ENCODE measurements at places on chromosomes 13 and 19.
A peak's percentile ranks its signal among the peaks of the same experiment; 100 is the strongest.

DNA sequence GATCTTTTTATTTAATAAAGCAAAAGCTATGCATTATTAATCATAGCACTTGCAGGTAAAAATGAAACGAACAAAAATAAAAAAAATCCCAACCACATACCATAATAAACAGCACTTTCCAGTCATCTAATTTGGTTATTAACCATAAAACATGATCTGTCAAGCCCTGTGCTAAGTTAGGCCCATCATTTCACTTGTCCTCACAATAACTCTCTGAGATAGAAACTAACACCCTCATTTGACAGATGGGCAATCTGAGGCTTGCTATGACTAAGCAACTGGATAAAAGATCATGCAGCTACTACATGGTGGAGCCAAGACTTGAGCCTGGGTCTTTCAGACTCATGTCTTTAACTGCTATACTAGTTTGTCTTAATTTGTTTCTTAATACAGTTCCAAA, 21.8 kb downstream of the PROSER1 start:
- no peak for DNase-seq

DNA sequence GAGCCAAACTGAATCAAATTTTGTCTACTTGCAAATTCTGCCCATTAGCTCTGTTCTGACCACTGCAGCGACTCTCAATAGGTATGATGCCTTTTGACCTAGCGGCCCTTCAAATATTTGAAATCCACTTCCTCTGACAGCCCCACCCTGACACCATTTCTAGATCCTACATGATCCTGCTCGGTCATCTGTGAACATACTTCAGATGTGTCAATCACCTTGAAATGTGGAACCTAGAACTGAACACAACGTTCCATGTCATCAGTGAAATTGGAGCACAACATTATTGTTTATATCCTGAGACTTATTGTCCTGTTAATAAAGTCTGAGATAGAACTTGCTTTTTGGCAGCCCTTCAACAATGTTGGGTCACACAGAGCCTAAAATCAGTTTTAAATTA, 98.2 kb downstream of the UBL3 start:
- DNase-seq: no peak

DNA sequence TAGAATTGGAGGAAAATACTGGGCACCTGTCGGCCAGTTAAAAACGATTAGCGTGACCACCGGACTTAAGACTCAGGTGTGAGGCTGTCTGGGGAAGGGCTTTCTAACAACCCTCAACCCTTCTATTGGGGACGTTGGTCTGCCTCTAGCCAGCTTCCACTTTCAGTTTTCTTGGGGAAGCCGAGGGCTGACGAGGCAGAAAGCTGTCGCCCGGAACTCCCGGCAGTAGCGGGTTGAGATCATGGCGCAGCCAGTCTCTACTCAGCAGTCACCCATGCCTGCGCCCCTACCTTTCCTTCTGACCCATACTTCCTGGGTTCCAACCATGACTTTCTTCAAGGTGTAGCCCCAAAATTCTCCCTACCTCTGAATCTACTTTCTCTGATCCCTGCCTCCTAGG, 1424.1 kb downstream of the SLITRK1 start:
- no peak for DNase-seq

DNA sequence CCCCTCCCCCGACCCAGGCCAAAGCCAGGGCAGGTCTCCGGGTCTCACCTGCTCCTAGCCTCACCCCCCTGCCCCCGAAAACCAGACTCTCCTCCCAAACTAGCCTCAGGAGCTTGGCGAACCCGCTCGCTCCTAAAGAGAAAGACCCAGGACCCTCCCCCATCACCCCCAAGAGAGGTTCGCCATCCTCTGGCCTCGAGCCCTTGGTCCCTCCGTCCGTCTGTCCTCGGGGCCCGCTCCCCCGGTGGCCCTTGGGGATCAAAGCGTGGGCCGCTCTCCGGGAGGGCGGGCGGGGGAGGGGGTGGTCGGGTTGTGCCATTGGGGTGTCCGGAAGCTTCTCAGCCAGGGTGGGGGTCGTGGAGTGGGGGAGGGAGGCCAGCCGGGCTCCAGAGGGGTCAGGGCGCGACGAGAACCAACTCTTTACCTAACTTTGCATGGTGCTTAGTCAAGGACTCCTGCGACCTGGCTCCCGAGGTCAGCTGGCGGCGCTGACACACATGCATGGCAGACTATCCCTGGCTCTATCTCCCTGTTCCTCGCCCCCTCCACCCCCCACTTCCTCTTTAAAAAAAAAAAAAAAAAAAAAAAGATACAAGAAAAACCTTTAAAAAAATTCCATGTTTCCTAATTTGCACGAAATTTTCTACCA, 15.6 kb downstream of the SMIM24 start:
- DNase-seq: no peak

- DNase-seq: no peak
Measured at GRCh38 chr13:32254416-32254815, 60.7 kb downstream of the ZAR1L start.

- no peak for DNase-seq
Measured at GRCh38 chr13:25668345-25668744, 296.6 kb downstream of the ATP8A2 start.

GRCh38 chr19:19300613-19301012, 19.7 kb downstream of the SUGP1 start:
- no peak for DNase-seq

DNA sequence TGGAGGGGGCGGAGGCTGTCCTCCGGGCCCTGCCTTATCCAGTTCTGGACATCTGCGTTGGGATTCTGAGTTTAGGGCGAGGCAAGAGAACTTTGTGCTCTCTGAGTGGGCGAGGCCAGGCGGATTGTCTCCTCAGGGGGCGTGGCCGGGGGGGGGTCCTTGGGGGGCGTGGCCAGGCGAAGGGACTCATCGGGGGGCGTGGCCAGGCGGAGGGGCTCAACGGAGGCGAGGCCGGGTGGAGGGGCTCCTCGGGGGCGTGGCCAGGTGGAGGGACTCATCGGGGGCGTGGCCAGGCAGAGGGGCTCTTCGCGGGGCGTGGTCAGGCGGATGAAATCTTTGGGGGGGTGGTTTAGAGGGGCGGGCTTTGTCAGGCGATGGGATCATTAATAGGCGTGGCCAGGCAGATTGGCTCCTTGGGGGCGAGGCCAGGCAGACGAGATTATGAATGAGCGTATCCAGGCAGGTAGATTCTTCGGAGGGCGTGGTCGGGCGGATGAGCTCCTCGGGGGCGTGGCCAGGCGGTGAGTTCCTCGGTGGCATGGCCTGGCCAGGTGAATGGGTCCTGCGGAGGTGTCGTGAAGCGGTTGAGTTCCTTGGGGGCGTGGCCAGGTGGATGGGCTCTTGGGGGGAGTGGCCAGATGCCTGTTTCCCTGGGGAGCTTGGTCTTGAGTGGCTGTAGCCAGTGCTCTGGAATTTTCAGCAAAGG, 10.3 kb upstream of the CACNG7 start:
- no peak for DNase-seq

GRCh38 chr13:24107955-24108614, 52.4 kb upstream of the SPATA13 start:
- DNase-seq: no peak

- peak; percentile 50 for DNase-seq
Measured at GRCh38 chr19:42401365-42402303, 11.5 kb upstream of the CNFN start.

GRCh38 chr13:83568019-83568418, 314.3 kb downstream of the SLITRK1 start:
- no peak for DNase-seq

DNA sequence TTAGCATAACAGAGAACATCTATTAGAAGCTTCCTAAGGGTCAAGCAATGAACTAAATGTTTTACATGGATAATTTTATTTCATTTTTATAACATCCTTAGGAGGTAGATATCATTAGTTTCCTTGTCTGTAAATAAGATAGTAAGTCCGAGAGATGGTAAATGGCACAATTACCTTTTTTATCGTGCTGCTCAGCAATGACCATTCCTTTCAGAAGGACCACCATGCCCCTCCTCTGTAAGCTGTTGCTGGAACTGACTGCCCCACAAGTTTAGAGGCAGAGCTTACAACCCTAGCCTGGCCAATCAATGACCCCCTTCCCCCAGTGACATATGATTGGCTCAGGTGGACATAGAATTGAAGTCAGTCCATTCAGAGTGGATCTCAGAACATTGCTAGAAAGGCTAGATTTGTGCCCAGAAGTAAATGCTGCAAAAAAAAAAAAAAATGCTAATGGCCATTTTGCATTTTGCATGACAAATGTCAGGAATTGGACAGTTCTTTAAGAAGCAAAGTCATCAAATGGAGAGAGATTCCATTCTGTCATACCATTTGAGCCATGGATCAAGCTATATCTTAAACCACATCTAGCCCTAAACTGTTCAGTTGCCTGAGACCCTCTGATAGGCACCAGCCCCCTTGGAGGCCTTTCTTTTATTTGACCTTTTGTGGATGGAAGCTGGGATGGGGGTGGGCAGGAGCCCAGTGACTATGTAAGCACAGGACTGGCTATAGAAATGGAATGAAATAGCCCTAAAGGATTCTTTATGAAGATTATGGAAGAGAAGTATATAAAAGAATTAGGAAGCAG, 668.3 kb downstream of the UQCRFS1 start:
- DNase-seq: no peak

DNA sequence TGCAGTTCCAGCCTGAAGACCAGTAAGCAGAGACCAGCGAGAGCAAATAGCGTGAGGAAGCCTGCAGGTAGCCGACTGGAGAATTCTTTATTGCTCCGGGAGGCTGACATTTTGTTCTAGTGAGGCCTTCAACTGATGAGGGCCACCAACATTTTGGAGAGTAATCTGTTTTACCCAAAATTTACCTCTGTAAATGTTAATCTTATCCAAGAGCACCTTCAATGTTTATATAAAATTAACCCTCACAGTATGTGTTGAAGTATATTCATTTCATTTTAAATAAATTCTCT, 546.4 kb upstream of the SLITRK5 start:
- no peak for DNase-seq

DNA sequence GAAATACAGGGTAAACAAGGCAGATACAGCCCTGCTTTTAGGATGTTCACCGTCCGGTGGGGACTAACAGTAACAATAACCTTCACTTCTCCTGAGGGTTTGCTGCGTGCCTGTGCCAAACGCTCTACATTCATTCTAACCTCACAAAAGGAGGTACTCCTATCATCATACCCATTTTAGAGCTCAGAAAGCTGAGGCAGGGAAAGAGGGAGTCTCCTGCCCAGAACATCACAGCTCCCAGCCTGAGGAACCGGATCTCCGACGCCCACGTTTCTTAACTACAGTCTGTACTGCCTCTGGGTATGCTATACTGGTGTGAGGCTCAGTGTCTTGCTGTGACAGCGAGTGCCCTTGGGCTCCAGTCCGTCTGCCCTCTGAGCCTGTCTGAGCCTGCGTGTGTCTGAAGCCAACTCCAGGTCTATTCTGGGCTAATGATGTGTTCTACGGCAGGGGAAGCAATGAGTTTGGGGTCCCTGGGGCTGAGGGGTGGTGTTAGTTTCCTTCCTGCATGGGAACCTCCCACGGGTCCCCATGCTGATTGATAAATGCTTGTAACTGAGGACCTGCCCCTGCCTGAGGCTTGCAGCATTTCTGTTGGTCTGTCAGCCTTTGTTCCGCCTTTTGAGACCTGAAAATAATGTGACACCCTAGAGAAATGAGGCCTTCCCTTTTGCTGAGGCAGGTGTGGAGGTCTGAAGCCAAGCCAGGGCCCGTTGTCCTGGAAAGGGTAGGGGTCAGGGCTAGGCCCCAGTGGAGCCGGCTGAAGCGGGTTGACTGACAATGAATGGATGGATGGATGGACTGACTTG, 4.9 kb downstream of the LIPE start:
- DNase-seq: no peak

GRCh38 chr19:18231775-18232174, 5.5 kb upstream of the PDE4C start:
- DNase-seq: no peak

DNA sequence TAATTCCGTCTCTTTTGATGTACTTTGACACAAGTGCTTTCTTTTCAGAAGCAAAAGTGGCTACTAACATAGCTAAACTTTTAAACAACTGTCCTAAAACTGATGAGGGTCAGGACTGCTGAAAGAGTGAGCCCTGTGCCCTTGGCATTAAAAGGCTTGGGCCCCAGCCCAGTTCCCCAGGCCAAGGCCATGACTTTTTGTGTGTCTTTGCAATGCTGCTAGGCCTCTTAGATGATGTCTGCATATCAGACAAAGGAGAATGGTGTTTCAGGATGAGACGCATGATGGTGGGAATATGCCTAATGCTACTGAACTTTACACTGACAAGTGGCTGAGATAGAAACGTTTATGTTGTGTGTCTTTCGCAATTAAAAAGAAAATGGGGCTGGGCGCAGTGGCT, 38.0 kb downstream of the SLC7A9 start:
- no peak for DNase-seq

- DNase-seq: no peak
Measured at GRCh38 chr13:113611996-113612395, 27.4 kb downstream of the TFDP1 start.

DNA sequence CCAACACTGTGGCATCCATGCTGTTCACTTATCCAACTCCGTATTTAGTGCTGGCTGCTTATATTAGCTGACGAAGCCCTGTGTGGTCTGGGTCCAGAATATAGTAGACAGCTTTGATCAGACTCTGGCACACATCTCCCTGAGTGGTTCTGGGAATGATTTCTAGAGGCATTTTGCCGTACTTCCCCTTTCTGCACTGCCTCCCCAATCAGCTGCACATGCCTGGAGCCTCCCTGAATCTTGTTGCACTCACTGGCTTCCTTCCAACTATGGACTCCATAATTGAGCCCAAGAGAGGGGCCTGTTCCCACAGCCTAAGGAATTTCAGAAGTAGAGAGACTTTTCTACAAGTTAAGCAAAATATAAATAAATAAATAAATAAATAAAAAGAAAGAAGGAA, 30.4 kb upstream of the PCDH8 start:
- DNase-seq: no peak

- DNase-seq: no peak
Measured at GRCh38 chr13:58300974-58301681, 669.6 kb downstream of the PCDH17 start.

DNA sequence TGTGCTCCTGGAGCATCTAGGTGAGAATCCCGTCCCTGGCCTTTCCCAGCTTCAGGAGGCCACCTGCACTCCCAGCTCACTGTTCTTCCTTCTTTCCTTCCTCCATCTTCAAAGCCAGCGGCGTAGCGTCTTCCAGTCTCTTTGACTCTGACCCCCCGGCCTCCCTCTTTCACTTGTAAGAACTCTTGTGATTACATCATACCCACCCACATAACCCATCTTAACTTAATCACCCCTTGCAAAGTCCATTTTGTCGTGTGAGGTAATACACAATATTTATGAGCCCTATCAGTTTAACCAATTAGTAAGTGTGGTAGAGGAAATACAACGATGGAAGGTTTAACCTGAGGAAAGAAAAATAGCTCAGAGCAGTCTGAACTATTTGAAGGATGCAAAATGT, 4.6 kb upstream of the CDC16 start:
- DNase-seq: no peak

DNA sequence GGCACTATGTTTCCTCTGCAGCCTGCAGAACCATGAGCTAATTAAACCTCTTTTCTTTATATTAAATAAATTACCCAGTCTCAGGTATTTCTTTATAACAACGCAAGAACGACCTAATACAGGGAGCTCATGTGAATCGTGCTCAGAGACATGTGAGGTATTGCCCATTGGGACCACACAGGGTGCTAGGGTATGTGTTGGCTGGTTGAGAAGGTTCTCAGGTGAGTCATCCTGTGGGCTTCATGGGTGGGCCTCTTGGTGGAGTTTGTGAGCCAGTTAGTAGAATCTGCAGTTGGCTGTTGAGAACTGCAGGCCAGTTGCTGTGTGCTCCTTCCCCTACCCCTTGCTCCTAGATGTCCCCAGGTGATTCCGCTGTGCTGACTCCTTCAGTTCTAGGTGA, 163.0 kb downstream of the HS6ST3 start:
- DNase-seq: no peak
